Activated naive CD8-positive, alpha-beta T cell treated with anti-CD3 and anti-CD28 coated beads, Interleukin-2, amount 10 ng/mL, durations not matched to agents 7 days and 5 days (primary cell): ENCODE measurements at places on chromosomes 6 and 20.
A peak's percentile ranks its signal among the peaks of the same experiment; 100 is the strongest.

GRCh38 chr6:160990847-160991405, 643 bp upstream of the MAP3K4 start:
- no peak for DNase-seq

DNA sequence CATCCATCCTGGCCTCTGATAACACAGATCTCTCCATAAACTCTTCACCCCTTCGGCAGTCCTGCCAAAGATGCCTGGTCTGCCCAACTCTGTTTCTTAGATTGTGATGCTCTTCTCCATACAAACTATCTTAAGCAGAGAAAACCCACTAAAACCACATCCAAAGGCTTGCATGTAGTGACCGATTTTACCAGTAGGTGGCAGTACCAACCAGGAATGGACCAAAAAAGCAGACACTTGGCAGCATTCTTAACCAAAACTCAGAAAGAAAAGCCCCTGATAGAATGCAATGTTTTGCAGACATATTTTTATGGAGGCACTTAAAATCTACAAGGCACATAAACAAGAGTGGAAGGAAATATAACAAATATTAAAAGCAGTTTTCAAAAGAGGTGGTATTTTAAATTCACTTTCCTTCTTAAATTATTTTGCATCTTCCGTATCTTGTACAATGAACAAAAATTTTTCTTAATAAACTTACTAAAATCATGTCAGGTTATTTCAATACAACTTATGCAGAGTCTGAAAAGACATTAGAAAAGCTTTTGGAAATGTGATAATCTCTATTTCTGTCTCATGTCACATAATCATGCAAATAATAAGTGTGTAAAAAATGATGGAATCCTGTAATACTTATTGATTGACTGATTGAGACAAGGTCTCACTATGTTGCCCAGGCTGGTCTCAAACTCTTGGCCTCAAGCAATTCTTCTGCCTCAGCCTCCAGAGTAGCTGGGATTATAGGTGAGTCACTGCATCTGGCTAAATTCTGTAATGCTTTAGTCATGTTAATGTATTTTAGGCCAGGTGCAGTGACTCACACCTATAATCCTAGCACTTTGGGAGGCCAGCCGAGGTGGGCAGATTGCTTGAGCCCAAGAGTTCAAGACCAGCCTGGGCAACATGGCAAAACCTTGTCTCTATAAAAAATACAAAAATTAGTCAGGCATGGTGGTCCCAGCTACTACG, 29.4 kb downstream of the LRP11 start:
- peak; percentile 40 for DNase-seq

DNA sequence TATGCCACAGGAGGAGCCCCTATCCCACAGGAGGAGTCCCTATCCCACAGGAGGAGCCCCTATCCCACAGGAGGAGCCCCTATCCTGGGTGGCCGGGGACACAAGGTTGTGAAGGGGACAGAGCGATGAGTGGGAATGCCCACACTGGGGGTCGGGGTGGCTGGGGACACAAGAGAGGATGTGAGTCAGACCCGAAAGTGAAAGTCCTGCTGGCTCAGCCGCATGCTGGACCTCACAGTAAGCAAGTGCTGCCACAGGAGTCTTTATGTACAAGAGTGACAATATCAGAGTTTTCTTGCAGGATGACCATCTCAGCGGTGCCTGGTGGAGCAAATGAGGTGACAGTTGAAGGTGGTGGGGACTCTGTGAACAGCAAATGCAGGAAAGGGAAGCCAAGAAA, 93.7 kb downstream of the PSMB1 start:
- peak; percentile 68 for DNase-seq

GRCh38 chr6:159099961-159100360, 55.2 kb upstream of the TAGAP start:
- no peak for DNase-seq

- DNase-seq: no peak
Observed at GRCh38 chr6:63745784-63746183, 110.2 kb downstream of the PHF3 start.

- no peak for DNase-seq
Observed at GRCh38 chr20:12287575-12287974, 369.9 kb downstream of the BTBD3 start.

DNA sequence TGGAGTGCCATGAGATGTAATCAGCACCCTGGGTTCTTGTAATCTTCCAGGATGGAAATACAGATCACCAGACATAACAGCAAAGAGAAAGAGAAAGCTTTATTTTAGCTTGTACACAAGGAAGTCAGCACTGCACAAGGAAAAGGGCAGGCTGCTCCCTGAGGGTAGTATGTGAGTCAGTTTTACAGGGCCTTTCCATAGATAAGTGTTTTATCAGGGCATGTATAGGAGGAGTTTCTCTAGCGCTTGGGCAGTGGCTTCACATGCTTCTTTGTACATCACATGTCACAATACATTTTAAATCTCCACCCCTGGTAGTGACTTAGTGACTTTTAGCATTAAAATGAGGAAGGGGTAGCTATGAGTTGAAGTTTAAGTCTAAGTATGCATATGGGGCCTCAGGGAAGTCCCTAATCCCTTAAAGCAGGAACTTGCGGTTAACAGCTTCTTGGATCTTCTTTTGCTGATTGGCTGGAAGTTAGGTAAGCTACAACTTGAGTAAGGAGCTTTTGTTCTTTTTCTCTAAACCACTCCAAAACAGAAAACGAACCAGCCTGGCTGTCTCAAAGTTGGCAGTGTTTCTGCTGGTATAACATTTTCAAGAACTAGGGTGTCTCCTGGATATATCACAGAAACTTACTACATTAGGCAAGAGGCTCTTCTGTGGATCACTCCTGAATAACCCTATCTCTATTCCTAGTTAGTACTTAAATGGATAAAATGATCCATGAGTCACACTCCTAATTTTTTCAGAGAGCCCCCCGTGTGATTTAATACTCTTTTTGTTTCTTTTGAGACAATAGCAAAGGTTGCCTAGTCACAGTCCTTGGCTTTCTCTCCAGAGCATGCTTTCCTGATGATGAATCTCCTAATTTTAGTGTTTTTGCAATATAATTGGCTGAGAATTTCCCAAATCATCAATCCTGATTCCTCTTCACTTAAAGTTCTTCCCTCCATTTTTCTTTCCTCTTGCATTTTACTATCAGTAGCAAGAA, 60.2 kb downstream of the MRAP2 start:
- no peak for DNase-seq

- DNase-seq: no peak
Observed at GRCh38 chr6:15535495-15536197, 127.2 kb downstream of the DTNBP1 start.

- no peak for DNase-seq
Observed at GRCh38 chr20:5548902-5549599, 201.2 kb upstream of the SHLD1 start.

DNA sequence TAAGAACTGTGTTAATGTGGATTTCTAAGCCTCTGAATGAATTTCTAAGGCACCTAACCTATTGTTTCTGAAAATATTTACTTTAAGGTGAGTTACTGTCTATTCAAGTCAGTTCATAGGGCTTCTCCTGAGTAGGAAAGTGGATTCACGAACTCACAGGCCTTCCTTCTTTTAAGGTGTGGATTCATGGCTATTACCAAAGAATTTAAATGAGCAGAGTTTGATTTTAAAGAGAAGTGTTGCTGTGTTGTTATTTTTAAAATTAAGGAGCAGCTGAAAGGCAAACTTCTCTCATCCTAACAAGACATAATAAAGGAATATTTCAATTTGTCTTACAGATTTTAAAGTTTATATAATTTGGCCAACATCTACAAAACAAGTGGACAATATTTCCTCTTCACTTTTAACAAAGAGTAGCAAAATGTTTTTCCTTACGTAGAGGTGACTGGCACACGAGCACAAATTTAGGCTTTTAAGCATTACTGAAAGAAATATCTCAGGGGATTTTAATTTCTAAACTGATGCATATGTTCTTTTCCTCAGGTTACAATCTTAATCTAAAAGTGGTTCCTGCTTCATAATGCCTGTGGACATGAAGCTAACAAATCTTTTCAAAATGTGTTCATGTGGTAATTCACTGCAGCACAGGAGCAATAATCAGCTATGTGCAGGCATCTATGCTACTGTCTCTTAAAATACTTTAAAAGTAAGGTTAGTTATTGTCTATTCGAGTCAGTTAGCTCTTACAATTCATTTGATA, 602 bp upstream of the TSPYL4 start:
- DNase-seq: no peak

- DNase-seq: no peak
Observed at GRCh38 chr6:158762787-158763433, 56.3 kb downstream of the EZR start.

DNA sequence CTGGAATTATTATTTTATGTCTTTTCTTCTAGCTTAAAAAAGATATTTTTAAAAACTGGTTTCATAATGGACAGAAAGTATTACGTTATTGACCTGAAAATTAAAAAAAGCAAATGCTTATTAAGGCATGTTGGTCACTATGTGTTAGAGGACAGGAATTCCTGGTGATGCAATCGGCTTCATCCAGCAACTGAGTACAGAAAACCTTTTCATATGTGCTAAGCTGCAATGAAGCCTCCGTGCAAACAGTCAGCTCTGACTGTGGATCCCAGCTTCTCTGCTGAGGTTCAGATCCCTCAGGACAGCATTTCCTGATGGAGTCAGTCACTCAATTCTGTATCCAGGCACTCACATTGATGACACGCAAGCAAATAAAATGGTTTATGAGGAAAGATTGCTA, 22.7 kb upstream of the BMP2 start:
- DNase-seq: no peak

DNA sequence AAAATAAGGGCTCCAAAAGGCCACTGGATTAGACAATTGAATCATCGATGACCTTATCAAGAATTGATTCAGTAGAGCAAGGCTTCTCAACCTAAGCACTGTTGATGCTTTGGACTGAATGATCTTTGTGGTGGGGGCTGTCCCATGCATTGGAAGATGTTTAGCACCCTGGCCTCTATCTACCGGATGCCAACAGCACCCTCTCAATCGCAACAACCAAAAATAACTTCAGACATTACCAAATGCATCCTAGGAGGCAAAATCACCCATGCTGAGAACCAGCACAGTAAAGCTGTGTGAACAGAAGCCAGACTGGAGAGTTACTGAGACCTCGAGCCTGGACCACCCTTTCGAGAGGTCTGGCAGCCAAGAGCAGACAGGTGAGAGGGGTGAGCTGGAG, 67.5 kb downstream of the TBC1D7 start:
- no peak for DNase-seq

GRCh38 chr6:7314414-7314813, 1.4 kb upstream of the SSR1 start:
- no peak for DNase-seq

DNA sequence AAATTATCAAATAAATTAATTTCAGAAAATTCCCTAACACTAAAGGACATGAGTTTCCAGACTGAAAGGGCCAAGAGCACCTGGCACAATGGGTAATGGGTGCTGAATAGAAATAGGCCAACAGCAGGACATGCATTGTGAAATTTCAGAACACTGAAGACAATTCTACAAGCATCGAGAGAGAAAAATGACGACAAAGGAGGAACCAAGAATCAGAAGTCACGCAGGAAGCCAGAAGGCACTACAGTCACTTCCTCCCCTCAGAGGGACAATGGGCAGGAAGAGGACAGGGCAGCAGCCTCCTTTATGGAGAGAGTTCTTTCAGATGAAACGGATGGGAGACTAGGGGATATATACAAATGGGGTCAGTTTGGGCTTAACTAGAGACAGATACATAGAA, 29.6 kb downstream of the PCNA start:
- DNase-seq: peak; percentile 11

GRCh38 chr6:21051777-21052176, 517.5 kb downstream of the CDKAL1 start:
- no peak for DNase-seq

- DNase-seq: no peak
Observed at GRCh38 chr6:83310046-83310445, 116.9 kb downstream of the RWDD2A start.

GRCh38 chr6:4914420-4915159, 89.2 kb downstream of the RPP40 start:
- DNase-seq: no peak

DNA sequence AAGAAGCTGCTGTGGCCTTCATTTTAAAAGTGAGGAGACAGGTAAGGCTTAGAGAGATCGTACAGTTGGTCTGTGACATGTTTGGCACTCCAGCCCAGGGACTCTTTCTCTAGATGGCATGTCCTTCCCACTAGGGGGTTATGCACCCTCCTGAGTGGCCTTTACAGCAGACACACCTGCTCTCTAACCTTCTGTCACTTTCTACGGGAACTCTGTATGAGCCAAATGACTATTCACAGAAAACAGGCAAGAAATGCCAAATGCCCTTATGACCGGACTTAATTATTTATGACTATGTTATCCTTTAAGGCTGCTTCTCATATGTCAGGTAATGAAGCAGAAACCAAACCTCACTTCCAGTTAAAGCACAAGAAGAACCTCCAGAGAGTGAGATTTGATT, 91.2 kb downstream of the MAP3K5 start:
- no peak for DNase-seq

DNA sequence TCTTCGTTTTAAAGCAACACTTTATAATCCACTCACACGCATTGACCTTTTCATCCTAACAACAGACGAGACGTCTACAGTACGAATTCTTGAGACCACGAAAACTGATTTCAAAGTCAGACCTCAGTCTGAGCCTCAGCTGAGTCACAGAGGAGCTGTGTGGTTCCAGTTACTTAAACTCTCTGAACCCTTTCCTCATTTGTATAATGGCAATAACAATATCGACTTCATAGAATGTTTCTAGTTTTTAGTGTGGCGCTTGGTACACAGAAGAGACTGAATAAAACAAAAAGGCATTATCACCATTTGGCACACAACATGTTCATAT, 236.9 kb downstream of the ATXN1 start:
- no peak for DNase-seq

DNA sequence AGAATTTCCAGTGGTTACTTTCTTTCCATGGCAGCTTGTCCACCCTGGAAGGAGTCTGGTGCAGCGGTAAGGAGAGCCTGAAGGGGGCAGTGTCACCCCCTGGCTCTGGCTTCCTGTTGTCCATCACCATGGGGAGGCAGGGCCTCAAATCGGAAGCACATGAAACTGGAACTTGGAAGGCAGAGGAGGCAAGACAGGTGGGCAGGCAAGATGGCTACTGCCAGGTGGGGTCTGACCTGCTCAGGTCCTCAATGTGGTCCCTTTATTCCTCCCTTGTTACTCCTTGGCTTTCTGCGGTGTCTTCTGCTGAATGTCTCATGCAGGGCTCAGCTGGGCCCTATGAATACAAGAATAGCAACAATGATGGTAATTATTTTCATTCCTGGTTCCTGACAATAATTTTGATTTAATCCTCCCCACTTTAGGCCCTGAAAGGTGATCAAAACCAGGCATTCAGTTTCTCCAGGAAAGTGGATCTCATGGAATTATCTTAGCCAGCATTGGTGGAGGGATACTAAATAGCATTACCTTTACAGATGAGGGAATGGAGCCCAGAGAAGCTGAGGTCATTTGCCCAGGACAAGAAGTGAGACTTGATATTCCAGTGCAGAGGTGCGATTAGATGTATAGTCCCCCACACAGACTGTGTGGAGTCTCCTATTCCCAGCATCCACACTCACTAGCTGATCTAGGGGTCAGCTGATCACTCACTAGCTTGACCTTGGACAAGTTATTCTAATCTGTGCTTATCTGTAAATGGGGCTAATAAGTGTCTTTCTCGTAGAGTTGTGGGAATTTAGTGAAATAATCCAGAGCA, 17.6 kb upstream of the SNAI1 start:
- no peak for DNase-seq
